HFFc6 (cell line): ENCODE measurements at places on chromosomes 7 and 10.

- peak; percentile 94 for DNase-seq
Observed at GRCh38 chr7:84237533-84238173, 43.1 kb upstream of the SEMA3A start.

DNA sequence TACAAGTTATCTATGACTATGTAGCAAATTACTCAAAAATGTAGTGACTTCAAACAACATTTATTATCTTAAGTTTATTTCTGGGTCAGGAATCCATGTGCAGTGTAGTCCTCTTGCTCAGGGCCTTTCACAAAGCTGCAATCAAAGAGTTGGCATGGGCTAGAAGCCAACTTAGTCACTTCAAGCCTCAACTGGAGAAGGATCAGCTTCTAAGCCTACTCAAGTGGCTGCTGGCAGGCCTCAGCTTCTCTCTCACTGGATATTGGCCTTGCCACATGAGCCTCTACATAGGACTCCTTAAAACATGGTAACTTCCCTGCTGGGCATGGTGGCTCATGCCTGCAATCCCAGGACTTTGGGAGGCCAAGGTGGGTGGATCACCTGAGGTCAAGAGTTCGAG is 5.0 kb upstream of the NFE2L3 start:
- no peak for DNase-seq

DNA sequence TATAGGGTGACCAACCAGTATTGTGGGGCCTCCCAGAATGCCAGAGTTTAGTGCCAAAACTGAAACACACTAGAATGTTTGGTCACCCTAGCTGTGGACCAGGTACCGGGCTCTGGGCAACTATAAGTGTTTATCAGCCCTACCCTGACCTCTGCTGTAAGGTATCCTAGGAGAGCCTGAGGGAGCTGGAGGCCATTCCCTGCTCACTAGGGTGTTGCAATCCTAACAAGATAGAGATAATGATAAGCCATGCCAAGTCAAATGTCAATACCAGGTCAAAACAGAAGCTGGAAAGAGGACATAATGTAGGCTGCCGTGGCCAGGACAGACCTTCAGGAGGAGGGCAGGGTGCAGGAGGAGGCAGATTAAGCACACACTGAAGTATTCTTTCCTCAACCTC is 151.8 kb downstream of the KCNMA1 start:
- no peak for DNase-seq

- DNase-seq: no peak
Observed at GRCh38 chr10:78588194-78588811, 480.5 kb upstream of the ZMIZ1 start.

GRCh38 chr7:4261601-4261960 is 420.5 kb upstream of the FOXK1 start:
- no peak for DNase-seq

DNA sequence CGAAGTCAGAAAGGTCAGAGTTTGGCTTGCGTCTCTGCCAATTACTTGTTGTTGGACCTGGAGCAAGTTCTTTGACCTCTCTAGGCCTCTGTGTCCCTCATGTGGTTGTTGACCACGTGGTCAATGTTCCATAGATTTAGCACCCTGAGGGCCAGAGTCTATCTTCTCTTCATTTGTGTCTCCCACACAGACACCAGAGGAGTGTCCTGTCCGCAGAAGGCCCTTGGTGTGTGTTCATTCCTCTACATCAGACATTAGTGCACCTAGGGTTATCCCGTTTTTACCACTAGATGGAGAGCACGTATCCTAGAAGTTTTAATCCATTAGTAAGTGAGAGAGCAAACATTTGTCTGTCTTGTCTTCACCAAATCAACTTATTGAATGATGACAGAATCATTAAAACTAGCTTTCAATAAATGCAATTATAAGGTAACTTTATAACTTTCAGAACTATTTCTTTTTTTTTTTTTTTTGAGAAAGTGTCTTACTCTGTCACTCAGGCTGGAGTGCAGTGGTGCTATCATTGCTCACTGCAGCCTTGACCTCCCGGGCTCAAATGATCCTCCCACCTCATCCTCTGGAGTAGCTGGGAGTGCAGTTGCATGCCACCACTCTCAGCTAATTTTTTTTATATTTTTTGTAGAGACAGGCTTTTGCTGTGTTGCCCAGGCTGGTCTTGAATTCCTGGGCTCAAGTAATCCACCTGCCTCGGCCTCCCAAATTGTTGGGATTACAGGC is 122.5 kb upstream of the ANKRD1 start:
- peak; percentile 19 for DNase-seq

DNA sequence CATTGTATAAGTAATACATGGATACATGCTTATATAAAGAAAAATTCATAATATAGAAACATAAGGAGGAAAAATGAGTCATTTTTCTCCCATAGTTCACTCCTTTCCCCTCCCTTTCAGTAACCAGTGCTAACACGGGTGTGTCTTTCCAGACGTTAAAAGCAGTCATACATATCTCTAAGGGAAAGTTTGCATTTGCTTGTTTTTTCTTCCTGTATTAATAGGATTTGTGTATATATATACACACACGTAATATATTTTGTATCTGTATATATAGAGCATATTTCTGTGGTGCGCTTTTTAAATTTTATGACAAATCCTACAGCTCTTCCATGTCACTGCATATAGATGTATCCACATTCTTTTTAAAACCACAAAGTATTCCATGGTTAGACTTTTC is 78.8 kb downstream of the RALA start:
- DNase-seq: no peak

DNA sequence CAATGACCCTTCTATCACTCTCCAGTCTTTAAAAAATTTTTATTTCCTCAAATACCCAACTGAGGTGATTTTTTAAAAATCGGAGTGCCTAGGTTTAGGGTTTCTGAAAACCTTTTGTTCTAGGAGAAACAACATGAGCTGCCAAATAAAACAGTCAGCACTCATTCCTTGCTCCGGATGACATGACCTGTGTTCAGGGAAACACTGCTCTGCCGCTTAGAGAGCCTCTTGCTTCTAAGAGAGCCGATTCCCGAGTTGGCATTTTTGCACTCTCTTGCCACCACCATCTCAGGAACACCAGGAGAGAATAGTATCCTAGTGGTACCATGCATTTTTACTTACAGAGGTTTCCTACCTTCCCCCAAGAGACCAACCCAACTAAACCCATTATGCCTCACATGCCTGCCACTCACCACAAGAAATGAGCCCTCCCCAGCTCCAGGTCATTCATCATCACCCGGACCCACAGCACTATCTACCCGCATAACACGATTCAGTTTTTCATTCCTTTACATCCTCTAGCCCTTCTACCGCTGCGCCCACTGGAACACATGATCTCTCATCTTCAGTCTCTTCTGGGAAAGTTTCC is 365.4 kb downstream of the THSD7A start:
- DNase-seq: no peak

GRCh38 chr10:75660823-75661222 is 229.4 kb downstream of the LRMDA start:
- no peak for DNase-seq

- no peak for DNase-seq
Observed at GRCh38 chr10:119725517-119725827, 378 bp upstream of the INPP5F start.

DNA sequence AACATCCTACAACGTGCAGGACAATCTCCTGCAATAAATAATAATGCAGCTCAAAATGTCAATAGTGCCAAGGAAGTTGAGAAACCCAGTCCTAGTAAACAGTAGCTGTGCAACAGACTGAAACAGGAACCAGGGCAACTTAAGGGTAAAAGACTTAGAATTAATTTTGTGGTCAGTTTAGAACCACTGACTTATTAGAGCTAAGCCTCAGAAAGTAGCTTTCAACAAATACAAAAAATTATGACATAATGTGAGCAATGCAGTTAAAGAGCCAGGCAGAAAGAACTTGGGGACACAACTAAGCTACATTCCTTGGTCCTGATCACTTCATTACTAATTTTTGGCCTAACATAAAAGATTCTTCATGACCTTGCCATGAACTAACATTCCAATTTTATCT is 195.4 kb downstream of the MACC1 start:
- no peak for DNase-seq

- DNase-seq: peak; percentile 81
Observed at GRCh38 chr10:69232252-69232651, 12.1 kb downstream of the HKDC1 start.

- no peak for DNase-seq
Observed at GRCh38 chr7:67625257-67625737, 628.7 kb downstream of the TYW1 start.

DNA sequence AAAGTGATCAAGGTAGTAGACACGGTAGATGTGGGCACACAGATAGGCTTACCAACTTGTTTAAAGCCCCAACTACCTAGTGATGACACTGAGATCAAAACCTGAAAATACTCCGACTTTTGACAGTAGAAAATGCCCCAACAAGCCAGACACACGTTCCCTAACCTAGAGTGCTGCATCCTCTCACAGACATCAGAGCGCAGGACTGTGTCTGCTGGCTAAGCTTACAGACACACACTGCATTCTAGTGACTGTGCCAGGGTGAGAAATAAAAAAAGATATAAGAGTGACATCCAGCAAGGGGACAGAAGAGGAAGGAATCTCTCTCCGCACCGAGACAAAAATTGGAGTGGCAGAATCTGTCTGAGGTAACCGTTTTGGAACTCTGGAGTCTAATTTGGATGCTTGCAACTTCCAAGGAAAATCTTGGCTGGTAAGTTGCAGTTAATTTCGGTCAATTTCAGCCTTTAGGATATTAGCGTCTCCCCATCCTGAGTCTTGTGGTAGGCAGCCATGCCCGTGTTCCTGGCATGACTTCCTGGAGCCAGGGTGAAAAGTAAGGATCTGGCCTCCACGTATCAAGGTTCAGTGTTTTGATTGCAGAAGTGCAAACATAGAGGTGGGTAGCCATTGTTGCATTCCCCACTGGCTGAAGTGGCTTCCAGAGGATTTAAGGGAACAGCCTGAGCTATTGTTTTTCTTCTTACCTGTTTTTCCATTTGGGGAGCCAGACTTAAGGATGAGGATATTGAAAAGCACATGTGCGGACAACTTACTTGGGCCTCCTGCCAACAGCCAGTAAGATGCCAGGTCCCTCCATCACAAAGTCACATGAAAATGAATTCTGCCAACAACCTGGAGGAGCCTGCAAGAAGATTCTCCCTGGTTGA is 124.1 kb downstream of the SMURF1 start:
- no peak for DNase-seq

GRCh38 chr7:117828825-117829224 is 44.4 kb downstream of the CTTNBP2 start:
- DNase-seq: no peak

DNA sequence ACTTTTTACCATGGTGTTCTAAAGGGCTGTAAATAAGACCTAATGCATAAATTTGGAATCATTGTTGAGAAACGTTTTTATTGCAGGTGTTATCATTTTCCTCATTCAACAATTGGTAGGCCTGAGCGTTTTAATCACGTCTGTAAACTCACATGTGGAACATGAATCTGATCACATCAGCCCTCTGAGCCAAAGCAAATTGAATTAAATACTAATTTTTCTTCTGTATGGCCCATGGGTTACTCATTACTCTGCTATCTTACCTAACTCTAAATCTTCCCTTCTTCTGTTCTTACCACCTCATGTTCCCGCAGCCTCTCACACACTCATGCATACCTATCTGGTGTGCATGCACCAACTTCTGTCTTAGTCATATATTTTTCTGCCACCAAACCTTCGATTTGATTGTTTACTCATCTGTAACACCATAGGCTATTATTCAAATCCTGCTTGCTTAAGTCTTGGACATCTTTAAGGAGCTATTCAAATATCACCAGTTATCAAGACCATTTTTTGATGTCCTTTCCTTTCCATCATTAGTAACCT is 82.3 kb downstream of the NXPH1 start:
- no peak for DNase-seq

DNA sequence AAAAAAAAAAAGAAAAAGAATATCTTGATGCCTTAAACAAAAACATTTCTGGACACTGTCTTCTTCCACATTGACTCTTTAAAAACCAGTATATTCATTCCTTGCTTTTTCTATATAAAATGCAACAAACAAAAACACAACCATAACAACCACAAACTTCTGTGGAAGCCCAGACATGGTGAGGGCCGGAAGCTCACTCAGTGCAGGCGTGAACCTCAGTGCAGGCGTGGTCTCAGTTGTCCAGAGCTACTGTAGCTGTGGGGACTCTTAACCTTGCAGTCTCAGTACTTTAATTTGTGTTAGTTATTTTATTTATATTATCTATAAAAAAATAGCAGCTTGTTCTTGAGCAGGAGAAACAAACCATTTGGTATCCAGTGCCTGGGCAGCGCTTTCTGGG is 131.8 kb downstream of the DOCK1 start:
- no peak for DNase-seq

DNA sequence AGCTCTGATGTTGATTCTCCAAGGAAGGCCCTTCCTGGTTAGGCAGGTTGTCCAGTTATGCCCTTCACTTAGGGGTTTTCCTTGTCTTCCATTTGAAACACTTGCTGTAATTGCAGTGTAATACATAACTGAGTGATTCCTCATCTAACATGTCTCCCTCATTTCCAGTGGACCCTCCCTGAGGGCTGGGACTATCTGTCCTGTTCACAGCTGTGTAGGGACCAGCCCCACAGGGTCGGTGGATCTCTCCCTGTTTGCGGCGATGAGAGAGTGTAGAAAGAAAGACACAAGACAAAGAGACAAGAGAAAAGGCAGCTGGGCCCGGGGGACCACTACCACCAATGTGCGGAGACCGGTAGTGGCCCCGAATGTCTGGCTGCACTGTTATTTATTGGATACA is 135.9 kb upstream of the EEPD1 start:
- no peak for DNase-seq

DNA sequence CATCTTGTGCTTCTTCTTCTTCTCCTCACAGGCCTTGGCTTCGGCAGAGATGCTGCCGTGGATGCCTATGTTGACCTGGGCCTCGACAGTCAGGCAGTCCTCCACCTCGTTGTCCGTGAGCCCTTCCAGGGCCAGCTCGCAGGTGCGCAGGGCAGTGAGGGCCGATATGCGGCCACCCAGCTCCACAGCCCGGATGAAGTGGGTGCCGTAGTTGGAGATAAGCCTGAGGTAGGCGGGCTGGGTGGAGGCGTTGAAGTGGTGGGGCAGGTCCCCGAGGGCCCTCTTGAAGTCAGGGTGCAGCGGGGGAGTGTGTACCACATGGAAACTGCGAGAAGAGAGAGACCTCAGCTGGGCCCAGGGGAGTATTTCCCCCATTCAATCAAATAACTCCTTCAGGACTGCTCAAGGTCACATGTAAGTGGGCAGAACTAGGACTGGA is 3.7 kb downstream of the PRF1 start:
- DNase-seq: no peak

DNA sequence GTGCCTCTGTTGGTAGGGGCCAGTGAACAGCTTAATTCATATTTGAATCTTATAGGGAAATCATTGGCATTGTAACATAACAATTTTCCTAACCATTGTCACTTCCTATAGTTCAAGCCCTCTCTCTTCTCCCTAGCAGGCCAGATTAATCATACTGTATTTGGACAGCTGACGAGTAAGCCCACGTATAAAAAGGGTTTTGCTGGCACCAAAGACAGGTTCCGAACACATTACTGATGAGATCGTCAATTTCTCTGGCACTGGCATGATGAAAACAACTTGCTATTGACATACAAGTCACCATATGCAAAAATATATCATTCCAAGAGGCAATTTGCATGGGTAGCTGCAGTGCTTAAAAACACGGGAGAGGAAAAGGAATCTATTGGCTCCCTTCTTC is 891.1 kb upstream of the AUTS2 start:
- DNase-seq: no peak
